ENCODE measurements at places on chromosomes 4 and X.
A peak's percentile ranks its signal among the peaks of the same experiment; 100 is the strongest.

DNA sequence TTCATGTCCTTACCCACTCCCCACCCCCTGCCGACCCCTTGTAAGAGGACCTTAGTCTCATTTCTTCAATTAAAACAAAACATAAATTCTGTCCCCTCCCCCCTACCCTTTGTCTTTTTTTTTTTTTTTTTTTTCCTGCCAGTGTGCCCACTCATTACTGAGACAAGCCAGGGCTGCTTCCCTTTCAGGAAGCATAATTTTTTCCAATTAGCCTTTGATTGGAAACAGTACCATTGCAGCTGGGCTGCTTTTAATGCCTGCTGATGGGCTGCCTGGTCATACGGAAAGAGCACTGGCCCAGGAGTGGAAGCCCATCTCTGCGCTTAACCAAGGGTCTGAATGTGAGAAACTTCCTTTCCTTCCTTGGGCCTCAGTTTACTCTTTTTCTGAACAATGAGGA lies 18.6 kb upstream of the CAPN6 start:
- no peak for DNase-seq

DNA sequence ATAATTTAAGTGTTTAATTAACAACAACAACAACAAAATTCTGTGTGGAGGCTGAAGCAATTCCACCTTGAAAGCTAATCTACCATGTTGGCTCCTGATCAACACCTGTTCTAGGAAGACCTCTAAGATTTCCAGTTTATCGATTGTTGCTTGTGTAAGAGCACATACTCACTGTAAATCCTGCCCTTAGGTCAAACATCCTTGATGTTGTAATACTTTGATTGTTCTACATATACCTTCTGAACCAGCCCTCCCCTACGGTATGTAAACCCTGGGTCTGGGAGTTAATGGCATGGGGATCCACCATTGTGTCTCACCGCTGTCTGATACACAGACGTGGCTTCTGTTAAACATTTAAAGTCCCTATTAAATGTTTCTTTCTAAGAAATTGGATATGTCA lies 73.2 kb downstream of the RASL11B start:
- no peak for DNase-seq

DNA sequence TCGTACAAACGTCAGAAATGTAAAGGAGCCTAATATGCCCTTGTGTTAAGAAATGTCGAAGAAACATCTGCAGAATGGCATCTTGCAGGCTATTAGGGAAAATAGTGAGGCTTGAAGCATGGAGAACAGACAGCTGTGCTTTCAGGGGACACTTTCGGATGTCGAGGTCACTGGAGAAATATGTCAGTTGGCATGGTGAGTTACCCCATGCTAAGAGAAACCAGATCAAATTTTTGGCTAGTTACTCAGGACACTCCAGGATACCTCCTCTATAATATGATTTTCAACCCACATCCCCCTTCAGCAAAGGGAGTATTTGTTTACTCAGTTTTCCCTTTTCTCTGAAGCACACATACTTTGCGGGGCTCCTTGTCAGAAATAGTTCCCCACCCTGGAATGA lies 171.4 kb downstream of the GPC3 start:
- no peak for DNase-seq

DNA sequence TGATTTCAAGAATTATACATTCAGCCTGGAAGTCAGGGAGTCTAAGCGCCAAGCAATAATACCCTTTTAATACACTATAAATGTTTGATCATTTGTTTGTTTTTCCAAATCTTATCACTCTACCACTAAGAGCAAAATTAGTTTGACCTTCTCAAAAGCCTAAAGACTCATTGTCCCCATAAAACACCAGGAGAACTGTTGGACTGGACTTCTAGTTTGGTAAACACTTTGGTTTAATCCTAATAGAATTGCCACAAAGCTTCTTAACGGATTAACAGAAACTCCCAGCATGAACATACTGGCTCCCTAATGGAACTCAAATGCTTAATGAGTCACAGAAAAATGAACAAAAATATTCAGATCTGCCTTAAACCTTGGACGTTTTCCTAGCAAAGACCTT lies 34.9 kb downstream of the SYTL5 start:
- no peak for DNase-seq

DNA sequence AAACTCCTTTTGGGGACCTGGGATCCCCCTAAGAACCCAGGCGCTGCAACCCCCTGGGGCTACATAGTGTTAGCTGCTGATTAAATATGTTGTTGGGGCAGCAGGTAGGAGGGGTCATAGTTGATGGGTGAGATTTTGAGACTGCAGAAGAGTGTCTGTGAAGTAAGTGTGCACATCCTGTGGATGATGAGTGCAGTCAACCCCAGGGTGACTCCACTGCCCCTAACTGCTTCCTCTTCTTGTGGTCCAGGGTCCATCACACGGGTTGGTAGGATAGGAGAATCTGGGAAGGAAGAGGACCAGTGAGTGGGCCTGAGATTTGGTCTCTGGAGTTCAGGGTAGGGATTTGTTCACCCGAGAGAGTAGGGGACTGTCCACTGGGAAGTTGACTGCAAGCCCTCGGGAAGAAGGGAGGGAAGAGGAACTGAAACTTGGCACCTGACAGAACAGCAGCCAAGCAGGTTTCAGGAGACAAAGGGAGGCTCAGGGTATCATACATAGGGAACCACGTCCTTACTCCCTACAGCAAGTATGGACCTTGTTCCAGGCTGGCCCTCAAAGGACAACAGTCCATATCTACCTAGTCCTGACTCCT lies 8.5 kb downstream of the DLG3 start:
- DNase-seq, result no peak

DNA sequence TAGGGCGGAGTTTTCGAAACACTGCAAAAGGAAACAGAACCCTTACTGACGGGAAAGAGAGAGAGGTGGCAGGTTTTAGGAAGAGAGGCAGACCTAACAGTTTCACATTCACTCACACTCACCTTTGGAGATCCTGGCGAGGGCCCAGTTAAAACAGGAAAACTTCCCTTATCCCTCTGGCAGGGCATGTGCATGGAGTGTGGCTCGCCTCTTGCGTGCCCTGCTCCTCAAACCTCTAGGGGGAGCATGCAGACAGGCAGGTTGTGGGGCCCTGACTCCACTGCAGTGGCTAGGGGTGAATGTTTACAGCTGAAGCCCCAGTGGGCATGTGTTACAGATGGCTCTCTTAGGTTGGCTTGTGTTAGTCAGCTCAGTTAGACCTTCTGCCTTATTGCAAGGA lies 451.5 kb downstream of the UBE2NL start:
- DNase-seq, result no peak

- DNase-seq, result no peak
Measured at GRCh38 chr4:98966926-98967325, 28.6 kb upstream of the METAP1 start.

- peak; percentile 29 for DNase-seq
Measured at GRCh38 chr4:169492436-169493163, 119.8 kb downstream of the NEK1 start.

DNA sequence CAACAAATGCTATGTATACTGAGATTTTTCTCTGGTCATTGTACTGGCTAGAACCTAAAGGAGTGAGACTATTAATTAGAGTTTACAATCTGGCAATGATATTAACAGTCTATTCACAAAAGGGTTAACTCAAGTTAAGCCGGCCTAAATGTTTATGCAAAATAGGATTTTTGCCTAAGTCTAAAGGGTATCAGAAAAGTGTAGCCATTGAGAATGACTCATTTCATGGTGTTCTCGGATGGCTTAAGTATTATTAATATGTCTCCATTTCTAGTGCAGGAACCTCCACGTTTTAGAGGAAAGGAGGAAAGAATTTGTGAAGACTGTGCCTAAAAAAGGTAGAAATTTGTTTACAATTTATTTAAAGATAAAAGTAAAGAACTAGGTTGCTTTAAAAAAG lies 29.8 kb downstream of the DYNLT3 start:
- DNase-seq, result no peak

DNA sequence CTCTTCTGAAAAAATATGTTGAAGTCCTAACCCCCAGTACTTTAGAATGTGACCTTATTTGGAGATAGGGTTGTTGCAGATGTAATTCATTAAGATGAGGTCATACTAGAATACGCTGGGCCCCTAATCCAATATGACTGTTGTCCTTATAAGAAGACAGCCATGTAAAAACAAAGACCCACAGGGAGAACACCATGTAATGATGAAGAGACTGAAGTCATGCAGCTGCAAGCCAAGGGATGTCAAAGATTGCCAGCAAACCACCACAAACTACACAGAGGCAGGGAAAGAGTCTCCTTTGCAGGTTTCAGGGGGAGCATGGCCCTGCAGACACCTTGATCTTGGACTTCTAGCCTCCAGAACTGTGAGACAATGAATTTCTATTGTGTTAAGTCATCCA lies 37.4 kb downstream of the CXorf58 start:
- no peak for DNase-seq

GRCh38 chrX:34656842-34657725 lies at the start of gene TMEM47:
TSS of gene TMEM47 (minus strand) at chrX:34657285. CDS start at chrX:34657029, 256 bp downstream.
- DNase-seq, result no peak

GRCh38 chr4:176376032-176376614 lies 56.4 kb downstream of the SPCS3 start:
- DNase-seq, result no peak

DNA sequence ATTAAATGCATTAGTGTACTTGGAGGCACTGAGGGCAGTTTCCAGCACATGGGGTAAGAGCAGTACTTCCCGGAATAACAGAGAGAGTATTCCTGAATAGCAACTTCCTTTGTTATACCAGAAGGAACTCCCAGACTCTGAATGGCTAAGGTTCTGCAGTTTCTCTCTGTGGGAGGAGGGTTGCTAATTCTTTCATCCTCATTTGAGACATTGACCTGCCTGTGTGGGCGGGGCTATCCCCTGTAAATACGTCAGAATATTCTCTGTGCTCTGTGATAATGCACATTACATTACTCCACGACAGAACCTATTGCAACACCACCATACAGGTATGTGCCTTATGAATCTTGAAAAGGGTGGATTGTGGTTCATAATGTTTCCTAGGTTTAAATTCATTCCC lies 52.7 kb downstream of the SPINK2 start:
- peak; percentile 17 for DNase-seq

GRCh38 chr4:176641237-176641636 lies 151.5 kb downstream of the VEGFC start:
- DNase-seq, result no peak

GRCh38 chr4:48943387-48943786 lies 36.8 kb upstream of the OCIAD2 start:
- DNase-seq, result no peak

GRCh38 chr4:88985088-88985773 lies 71.8 kb downstream of the FAM13A start:
- DNase-seq, result no peak

- no peak for DNase-seq
Measured at GRCh38 chr4:129264008-129264657, 168.2 kb downstream of the C4orf33 start.

DNA sequence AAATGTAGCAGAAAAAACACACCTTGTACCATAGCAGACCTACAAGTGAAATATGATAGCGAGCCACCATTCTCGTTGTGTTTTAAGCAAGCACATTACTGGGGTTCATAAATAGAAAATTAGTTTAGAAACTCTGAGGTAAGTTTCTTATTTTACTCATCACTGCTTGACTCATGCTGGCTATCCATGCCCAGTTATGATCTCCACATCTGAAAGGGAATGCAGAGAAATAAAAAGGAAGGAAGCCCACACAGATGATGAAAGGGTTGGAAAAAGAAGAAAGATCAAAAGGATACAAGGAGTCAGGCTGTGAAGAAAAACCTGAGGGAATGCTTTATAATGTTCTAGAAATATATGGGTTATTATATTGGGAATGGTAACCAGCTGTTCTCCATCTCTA lies 54.5 kb downstream of the CAMK2D start:
- DNase-seq, result no peak

- DNase-seq, result no peak
Measured at GRCh38 chr4:134345244-134345643, 143.7 kb upstream of the PABPC4L start.

GRCh38 chr4:76804096-76804495 lies 93.8 kb downstream of the SOWAHB start:
- no peak for DNase-seq

- no peak for DNase-seq
Measured at GRCh38 chr4:177339477-177340374, 30.1 kb downstream of the NEIL3 start.

DNA sequence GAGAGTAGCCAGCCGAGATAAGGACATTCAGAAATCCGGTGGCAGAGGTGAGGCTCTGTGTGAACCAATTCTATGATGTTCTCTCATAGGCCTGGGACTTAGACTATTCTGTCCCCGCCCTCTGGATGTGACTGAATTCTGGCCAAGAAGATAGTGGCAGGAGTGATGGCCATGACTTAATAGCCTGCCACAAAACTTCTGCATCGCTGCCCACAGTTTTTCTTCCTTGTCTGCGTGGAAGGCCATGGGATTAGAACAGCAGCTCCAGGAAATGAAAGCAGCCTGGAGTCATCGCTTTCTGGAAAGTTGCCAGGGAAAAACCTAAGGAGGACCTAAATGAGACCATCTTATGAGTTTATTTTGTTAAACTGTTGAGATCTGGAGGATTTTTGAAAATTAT lies 134.7 kb downstream of the F11 start:
- DNase-seq, result no peak

DNA sequence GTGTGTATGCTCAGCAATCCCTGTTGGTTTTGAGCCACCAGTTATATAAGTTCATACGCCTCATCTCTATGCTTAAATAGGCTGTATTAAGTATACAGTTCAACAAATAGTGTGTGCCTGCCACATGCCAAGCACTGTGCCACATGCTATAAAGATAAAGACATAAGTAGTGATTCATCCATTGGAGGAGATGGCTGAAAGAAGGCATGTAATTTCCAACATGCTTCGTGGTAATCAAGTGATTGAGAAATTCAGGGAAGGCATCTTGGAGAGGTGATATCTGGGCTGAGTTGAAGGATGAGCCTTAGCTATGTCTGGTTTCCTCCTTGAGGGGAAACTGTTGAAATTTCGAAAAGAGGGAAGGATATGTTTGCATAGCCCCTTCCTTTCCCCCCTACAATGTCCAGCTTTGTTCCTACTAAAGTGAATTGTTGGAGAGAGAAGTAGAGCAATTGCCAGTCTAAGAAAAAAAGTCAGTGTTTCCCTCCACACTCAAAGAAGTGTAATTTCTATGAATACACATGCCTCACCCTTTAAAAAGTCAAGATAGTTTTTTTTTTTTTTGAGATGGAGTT lies 96.5 kb downstream of the ARHGAP10 start:
- no peak for DNase-seq

DNA sequence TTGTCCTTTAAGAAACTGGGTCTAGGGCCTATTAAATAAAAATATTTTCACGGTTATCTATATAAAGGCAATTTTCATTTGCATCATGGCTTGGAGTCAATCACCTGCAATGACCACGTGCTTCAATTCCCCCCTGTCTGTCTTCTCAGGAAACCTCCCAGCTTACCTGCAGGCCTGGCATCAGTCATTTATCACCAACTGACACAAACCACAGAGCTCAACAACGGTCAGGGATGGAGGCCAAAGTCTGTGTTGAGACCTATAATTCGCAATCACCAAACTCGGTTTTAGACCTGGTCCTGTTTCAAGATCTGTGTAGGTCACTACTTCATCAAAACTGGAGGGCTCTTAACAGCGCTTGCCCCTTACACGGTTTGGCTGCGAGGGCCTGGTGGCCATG lies 1.9 kb downstream of the SLC9A7 start:
- DNase-seq, result no peak

GRCh38 chr4:24468071-24468470 lies 116.3 kb downstream of the DHX15 start:
- no peak for DNase-seq
